Upper lobe of left lung (tissue), 6 donors: ENCODE measurements at places on chromosomes 3 and 15. TPM values are rescaled to one million over a fixed set of nuclear protein-coding genes. Genes with fewer than 3 reads are reported as not detected.

DNA sequence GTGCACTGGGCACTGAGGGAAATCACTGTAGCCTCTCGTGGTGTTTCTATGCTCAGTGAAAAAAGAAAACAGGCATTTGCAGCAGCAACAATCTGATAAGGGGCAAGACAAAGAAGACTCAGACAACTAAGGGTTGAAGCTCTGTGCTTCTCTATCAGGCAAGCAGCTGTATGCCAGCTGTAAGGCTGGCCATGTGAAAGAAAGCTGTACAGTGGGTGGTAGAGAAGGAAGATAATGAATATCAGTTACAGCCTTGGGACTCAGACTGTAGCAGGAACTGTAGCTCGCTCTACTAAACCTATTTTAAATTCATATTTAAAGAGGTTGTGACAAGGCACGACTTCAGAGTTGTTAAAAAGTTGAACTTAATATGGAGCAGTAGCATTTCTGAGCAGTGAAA, 76.3 kb downstream of the VGLL3 start:
- DNase-seq = no peak

DNA sequence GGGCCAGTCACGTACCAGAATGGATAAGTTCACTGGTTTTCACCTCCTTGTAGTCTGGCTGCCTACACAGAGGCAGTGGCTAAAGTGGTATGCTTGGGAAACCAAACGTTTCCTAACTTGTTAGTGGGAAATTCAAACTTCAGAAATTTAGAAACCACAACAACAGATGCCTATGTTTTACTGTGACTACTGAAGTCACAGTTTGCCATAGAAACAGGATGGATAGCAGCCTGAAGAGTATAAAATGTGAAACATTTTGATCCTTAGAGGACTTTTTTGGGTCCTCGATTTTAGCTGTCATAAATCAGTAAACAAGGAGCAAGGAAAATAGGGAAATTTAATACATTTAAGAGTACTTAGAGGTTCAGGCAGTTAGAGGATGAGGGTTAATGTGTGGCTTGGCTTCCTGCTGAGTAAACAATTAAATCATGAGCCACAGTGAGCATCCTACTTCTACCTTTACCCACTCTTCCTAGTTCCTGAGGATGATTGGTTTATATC, 48.6 kb downstream of the CMSS1 start:
- DNase-seq = no peak

GRCh38 chr3:184885112-184885511, 73.1 kb downstream of the VPS8 start:
- DNase-seq = no peak

- no peak for DNase-seq
Measured at GRCh38 chr15:73374604-73375003, 5.8 kb upstream of the HCN4 start.

DNA sequence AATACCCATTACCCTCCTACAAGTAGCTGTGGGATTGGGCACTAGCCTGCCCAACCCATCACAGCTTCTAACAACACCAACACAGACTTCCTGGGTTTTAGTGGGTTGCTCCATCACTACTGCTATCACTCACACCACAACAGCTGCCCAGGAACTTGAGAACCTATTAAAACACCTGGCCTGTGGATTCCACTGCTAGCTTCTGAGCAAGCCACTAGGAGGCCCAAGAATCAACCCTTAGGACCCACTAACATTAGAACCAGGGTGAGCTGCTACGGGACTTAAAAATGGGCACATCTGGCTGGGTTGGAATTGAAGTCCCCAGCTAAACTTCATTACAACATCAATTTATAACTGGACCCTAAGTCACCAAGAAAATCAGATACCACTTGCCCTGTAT, 113.2 kb upstream of the TP63 start:
- no peak for DNase-seq

DNA sequence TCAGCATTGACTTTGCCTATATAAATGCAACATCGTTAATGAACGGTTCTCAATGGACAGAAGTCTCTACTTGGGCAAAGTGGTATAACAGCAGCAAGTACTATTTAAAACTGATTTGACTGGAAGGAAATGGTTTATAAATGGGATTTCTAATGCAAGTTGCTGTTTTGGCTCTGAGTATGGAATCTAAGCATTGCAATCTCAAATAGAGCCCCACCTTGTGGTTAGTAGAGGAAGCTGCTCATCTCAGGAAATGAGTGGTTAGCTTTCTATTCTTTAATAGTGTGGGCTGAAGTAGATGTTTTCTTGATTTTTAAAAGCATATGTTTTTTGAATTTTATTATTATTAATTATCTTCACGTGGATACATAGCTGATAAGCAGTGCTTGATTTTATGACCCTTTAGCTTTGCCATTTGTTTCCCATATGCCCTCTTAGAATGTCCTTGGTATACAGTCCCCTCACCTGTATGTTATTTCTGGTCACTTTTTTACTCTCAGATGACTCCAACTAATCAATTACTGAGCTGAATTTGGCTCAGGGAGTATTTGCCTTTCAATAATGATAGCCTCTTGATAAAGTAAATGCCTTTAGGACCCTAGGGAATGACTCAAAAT, 67.1 kb downstream of the OXSM start:
- DNase-seq = no peak

- DNase-seq = no peak
Measured at GRCh38 chr3:5504135-5504534, 316.6 kb downstream of the EDEM1 start.

- DNase-seq = no peak
Measured at GRCh38 chr3:50221411-50222168, 14.4 kb upstream of the GNAI2 start.

DNA sequence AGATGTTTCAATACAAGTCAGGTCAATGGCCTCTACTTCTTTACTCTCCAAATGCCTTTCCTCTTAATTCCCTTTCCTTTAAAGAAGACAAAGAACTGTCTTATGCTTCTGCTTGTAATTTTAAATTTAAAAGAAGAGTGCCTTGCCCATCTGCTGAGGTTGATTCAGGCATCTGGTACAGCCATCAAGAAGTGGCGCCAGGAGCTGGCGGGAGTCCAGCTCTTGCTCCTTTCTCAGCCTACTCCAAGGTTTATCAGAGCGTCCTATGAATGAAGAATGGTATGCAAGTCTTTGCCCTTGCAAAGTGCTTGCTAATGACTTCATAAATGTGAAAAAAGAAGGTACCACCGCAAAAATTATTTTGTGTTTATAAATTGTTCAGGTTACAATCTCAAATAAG, 294.6 kb upstream of the TGFBR2 start:
- DNase-seq = no peak

The CPN2 gene
- total RNA-seq = 0.10 TPM

- DNase-seq = peak; percentile 32
Measured at GRCh38 chr3:126126811-126127431, 43.0 kb upstream of the SLC41A3 start.

The MLF1 gene
- 5.8 TPM for total RNA-seq

DNA sequence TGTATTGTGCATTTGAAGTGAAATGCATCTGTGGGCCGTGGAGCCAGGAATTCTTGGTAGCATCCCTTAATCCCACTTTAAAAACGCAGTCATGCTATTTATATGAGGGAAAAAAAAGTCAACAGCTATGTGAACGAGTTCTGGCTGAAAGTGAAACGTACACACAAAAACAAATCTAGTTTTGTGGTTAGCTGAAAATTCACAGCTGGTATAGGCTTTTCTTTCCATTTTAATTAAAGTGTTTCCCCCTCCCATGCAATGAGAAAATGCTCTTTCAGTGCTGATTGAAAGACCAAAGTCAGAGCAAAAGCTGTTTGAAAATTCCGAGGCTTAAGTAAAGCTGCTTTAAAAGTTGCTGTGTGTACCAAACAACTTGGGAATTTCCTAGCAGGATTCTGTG, 297.4 kb downstream of the PLCL2 start:
- no peak for DNase-seq

GRCh38 chr3:12771236-12771635, 12.2 kb upstream of the TMEM40 start:
- DNase-seq = no peak

DNA sequence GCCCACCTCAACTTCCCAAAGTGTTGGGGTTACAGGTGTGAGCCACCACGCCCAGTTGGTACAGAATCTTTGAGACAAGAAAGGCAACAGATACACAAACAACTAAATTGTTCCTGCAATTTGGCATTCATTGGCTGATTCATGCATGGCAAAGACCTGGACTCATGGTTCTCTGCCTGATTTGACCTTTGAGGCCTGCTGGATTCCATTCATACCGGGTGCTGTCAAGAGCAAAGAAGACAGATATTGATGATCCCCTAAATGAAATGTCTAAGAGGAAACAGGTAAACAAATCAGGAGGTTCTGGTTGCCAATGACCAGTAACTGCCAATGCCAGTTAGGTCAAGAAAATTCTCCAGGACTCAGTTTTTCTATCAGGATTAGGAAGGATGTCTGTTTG, 43.9 kb upstream of the RAD18 start:
- no peak for DNase-seq

DNA sequence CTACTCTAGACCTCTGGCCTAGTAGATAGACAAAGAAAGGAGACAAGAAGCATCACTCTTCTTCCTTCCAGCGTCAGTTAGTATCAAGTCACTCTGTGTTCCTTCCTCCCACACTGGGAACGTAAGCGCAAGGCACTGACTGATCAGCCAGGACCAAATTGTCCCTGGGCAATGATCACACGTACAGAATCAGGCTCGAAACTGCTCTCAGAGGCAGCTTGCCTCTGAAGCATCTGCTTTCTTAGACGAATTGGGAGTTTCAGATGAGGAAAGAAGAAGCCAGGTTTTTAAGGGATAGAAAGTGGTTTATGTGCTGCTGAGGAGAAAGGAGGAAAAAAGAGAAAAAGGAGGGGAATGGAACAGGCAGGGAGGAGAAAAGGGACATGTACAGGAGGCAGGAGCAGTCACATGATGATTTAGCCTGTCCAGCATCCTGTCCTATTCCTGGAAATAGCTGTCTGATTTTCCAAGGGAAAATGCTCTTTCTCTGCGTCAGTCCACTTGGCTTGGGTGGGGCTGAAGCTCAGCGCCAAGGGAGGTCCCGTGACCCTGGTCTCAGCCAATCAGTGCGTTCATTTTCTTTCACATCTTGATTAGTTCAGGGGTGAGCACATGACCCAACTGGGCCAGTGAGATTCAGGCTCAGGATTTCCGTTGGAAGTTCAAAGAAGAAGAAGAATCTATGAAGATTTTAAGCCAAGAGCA, 102.0 kb upstream of the PRICKLE2 start:
- DNase-seq = no peak

GRCh38 chr15:65434201-65434600, 11.5 kb upstream of the IGDCC4 start:
- DNase-seq = no peak

- DNase-seq = peak; percentile 23
Measured at GRCh38 chr3:35664460-35664919, 25.2 kb downstream of the ARPP21 start.

GRCh38 chr3:49534581-49535441, 19.5 kb upstream of the BSN start:
- no peak for DNase-seq

DNA sequence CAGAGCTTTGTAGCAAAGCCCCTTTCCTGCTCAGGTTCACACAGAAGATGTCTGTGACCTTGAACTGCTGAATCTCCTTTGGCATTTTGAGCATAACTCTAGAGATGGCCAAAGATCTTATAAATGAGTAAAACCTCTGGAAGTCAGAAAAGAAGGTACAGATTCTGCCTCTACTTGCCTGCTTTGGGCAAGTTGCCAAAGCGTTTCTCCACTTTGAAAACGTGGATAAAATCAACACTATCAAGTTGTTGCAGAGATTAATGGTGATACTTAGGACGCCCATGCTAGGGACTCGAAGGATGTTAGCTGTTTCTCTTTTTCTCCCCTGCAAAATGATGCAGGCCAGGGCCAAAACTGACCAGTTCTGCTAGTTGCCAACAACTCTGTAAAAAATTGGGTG, 68.0 kb upstream of the CMTM7 start:
- DNase-seq = no peak

GRCh38 chr3:80688814-80689213, 921.0 kb upstream of the ROBO1 start:
- no peak for DNase-seq

GRCh38 chr3:170739410-170739809, 130.6 kb downstream of the RPL22L1 start:
- no peak for DNase-seq

The KLHL40 gene
- total RNA-seq = not detected

DNA sequence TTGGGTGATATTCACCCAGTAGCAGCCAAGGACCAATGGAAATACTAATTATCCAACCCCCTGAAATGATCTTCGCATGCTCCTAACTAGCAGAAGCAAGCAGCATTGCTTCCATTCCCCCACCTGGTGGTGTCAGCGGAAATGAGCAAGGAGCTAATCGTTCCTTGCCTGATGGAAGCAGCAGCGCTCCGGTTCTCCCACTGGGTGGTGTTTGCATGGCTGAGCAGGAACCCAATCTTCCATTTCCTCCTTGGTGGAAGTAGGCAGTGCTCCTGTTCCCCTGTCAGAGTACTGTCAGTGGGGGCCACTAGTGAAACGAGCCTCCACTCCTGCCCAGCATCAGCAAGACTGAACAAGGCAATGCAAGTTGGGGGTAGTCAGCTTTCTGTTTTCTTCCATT, 311.5 kb downstream of the CACNA2D3 start:
- no peak for DNase-seq

The SAXO2 gene
- 11.8 TPM for total RNA-seq

- no peak for DNase-seq
Measured at GRCh38 chr15:71440489-71441110, 325.3 kb downstream of the THSD4 start.

GRCh38 chr15:71225851-71226250, 110.6 kb downstream of the THSD4 start:
- DNase-seq = no peak

- DNase-seq = no peak
Measured at GRCh38 chr15:59632714-59633113, 21.1 kb downstream of the GCNT3 start.
